Large intestine (tissue), 12 donors: ENCODE measurements at places on chromosomes 7 and 10. TPM values are rescaled to one million over a fixed set of nuclear protein-coding genes. Genes with fewer than 3 reads are reported as not detected.
A peak's percentile ranks its signal among the peaks of the same experiment; 100 is the strongest.

DNA sequence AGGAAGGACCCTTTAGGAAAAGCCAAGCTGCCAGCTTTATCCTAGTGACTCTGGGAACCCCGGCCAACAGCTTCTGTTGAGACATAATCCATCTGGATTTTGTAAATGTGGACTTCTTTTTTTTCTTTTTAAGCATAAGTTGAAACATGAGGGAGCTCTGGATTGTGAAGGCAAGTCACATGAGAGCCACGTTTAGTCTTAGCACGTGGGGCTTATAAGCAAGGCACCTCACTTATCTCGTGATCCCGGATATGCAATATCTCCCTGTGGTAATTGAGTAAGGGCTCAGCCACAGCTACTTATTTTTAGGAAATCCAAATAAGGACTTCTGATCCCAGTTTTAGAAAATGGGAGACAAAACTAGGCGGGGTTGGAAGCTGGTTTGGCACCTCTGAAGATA lies 111.2 kb upstream of the PTN start:
- H3K27me3 ChIP-seq = no peaks in the 10 kb centered on the region
- H3K4me1 ChIP-seq = no peaks in the 10 kb centered on the region
- DNase-seq = peak; percentile 6
- H3K4me3 ChIP-seq = no peak overlapping the region
- no peak overlapping the region for H3K27ac ChIP-seq

CPVL gene
- 333 TPM for polyA plus RNA-seq

- H3K36me3 ChIP-seq = no peaks in the 10 kb centered on the region
- H3K4me1 ChIP-seq = no peaks in the 10 kb centered on the region
- no peak overlapping the region for H3K27ac ChIP-seq
- H3K4me3 ChIP-seq = no peak overlapping the region
- H3K27me3 ChIP-seq = no peaks in the 10 kb centered on the region
These were observed 11.8 kb downstream of the DPYSL4 start for GRCh38 chr10:132198381-132199181.

DNA sequence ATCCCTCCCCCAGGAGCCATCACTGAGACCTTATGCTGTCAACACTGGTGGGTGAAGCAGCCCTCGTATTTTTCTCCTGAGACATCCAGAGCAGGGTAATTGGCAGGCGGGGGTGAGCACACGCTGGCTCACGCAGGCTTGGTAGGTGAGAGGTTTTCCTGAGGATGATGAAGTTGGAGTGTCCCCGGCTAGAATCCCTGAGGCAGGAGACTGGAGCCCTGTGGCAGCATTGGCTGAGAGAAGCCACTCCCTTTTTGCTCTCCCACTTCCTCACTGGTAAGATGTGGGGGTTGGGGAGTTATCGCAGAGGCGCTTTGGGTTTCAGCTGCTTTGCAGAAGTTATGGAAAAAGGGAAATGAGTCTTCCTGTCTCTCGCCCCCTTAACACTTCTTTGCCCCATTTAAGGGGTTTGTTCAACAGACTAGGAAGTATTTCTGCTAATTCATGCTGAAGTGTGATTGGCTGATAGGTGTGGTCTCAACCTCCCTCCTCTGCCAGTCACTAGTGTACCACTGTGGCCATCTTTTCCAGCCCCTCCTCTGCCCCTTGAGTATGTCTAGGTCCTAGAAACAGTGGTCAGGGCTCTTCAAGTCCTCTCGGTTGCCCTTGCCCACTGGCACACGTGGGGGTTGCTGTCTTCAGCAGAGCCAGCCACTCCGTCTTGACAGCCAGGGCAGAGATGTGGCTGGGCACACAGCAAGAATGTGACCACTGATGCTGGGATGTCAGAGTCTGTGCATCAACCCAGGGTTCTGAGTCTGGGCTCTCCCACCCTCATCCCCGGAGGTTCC lies 5.7 kb downstream of the ARPC1B start:
- no peak for DNase-seq
- no peaks in the 10 kb centered on the region for H3K27me3 ChIP-seq
- peaks cover 6% of the 10 kb centered on the region for H3K36me3 ChIP-seq
- H3K4me1 ChIP-seq = peaks cover 11% of the 10 kb centered on the region
- no peak overlapping the region for H3K4me3 ChIP-seq
- H3K27ac ChIP-seq = no peak overlapping the region

FAM25G gene
- not detected for polyA plus RNA-seq

DNA sequence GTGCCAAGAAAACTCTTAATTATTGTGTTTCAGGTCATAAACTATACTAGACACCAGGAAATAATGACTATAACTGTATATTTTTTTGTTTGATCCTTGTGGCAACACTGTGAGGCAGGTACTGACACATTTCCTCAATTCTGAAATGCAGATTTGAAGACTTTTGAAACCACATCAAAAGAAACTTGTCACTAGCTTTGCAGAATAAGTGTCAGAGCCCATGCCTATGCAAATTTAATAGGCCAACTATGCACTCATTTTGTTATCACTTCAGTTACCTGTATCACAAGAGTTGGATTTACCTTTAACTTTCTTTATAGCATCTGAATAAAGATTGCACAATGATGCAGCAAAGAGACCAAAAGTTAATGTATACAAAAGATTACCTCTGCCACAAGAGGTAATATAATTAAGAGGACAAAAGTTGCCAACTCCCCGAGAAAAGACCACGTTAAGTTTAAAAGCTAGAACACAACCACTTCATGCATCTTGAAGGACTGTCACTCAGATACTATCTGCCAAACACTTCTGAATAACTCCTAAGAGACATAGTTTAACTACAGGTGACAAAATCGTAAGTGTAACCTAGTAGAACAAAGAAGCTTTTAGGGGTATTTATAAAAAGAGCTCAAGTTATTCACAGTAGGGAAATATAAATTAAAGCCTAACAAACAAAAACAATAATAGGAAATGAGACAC lies 80.5 kb downstream of the ELAPOR2 start:
- DNase-seq = peak; percentile 16
- H3K27ac ChIP-seq = peak overlapping the region; percentile 48
- H3K27me3 ChIP-seq = no peaks in the 10 kb centered on the region
- peaks cover 17% of the 10 kb centered on the region for H3K4me1 ChIP-seq
- no peaks in the 10 kb centered on the region for H3K36me3 ChIP-seq

- no peak for DNase-seq
- H3K4me1 ChIP-seq = peaks cover 9% of the 10 kb centered on the region
- H3K4me3 ChIP-seq = no peak overlapping the region
- no peak overlapping the region for H3K27ac ChIP-seq
These were observed 11.3 kb downstream of the GPRIN2 start for GRCh38 chr10:46544989-46545791.

GRCh38 chr10:651692-652091 lies 37.8 kb downstream of the DIP2C start:
- peaks cover 6% of the 10 kb centered on the region for H3K36me3 ChIP-seq
- no peak for DNase-seq
- no peaks in the 10 kb centered on the region for H3K27me3 ChIP-seq
- H3K27ac ChIP-seq = no peak overlapping the region
- H3K4me1 ChIP-seq = peaks cover 41% of the 10 kb centered on the region
